ENCODE measurements at places on chromosomes 6 and 20.

- DNase-seq, result no peak
Measured at GRCh38 chr20:6919792-6920468, 152.4 kb downstream of the BMP2 start.

- no peak for DNase-seq
Measured at GRCh38 chr20:34574861-34575260, 16.3 kb downstream of the MAP1LC3A start.

DNA sequence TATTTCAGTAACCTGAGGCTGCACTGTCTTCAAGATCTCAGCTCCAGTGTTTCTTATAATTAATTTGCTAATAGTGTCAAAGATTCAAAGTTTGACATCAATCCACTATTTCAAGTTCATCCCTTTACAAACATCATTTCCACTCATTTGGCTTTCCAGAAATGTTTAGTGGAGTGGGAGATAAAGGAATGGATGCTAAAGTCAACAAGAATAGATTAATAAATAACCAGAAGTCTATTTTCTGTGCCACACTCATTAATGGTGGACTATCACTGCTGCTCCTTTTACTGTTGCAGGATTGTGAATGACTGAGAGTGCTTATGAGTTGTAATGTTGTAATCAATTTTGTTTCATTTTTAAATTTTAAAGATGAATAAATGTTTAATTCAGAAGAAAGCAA is 28.4 kb upstream of the EPM2A start:
- no peak for DNase-seq

- no peak for DNase-seq
Measured at GRCh38 chr20:32527447-32528055, 57.6 kb downstream of the NOL4L start.

GRCh38 chr20:50281831-50282591 is 91.4 kb downstream of the CEBPB start:
- no peak for DNase-seq

GRCh38 chr20:44648579-44648978 is 2.9 kb downstream of the ADA start:
- DNase-seq, result no peak

DNA sequence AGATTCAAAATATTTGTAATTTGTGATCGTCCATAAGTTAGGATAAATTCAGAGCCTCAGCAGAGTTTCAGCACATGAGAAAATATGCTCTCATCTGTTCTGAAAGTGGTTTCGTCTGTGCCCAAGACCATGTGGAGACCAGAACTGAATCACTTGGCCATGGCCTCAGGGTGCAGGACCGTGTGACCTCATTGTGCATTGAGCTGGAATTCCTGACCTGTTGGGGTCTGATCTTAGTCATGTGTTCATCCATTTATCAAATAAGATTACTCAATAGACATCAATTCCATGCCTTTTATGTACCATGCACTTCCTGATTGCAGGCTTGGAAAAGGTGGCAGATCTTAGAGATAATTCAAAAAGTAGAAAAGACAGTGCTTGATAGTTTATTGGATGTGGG is 680.5 kb downstream of the QKI start:
- no peak for DNase-seq

GRCh38 chr6:143675382-143675900 is 2.3 kb upstream of the PHACTR2 start:
- no peak for DNase-seq

DNA sequence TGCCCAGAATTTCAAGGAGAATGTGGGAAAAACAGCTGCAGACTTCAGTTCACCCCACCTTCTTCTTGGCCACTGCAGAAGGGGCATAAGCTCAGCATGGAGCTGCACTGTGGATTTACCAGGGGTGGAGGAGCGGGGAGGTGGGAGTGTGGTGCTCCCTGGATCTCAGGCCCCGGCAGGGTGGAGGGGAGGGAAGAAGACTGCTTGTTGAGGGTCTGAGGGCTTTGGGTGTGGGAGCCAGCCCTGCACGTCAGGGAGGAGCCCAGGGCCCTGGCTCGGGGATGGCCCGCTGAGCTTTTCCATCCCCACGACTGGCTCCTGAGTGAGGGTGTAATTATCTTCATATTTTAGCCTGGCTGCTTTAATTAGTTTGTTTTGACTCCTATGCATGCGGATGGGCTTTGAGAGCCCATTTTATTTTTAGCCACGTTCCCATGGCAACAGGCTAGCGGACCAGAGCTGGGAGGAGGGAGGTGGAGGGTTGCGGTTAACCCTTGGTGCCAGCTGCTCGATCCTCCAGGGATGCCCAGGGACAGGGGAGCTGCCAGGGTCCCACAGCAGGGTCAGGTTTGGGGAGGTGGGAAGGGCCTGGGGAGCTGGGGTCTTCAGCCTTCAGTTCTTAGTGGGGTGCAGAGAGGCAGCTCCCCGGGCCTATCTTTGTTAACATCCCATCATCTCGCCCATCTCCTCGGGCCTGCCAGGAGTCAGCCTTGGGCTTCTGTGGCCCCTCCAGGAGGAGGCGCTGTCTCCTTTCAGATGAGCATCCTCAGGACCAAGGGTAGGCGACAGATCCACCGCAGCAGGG is 68.2 kb downstream of the RAB44 start:
- DNase-seq, result peak; percentile 77

DNA sequence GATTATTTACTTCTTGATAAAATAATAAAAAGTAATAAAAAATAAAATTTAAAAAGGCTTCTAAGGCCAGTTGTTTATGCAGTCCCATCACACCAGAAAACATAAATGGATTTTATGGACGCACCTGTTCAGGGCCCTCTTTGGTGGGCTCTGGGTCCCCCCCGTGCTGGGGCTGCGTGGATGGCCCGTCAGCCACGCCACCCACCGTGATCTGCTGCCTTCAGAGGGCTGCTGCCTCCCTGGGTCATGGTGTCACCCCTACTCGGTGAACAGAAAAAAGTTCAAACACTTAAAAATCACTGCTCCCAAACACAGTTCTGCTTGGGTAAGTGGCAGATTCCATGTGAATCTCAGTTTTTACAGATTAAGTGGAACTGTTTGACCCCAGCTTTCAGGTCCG is 447.6 kb upstream of the AGPAT4 start:
- DNase-seq, result no peak

DNA sequence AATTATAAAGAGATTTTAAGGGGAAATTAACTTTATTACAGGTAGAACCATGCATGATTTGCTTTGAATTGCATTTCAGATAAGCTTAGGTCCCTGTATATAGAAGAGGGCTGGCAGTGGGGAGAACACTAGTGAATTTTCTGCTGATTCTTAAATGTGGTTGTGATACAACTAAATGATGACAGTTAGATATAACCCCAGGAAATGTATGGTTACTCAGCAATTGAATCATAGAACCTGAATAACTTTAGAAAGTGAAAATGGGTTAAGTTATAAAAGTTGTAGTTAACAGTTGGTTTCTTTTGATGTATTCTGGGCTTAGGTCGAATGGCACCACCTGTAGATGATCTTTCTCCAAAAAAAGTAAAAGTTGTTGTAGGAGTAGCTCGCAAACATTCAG is 70.1 kb downstream of the PHF3 start:
- no peak for DNase-seq

GRCh38 chr6:169700296-169700695 is 1.5 kb downstream of the WDR27 start:
- DNase-seq, result no peak

DNA sequence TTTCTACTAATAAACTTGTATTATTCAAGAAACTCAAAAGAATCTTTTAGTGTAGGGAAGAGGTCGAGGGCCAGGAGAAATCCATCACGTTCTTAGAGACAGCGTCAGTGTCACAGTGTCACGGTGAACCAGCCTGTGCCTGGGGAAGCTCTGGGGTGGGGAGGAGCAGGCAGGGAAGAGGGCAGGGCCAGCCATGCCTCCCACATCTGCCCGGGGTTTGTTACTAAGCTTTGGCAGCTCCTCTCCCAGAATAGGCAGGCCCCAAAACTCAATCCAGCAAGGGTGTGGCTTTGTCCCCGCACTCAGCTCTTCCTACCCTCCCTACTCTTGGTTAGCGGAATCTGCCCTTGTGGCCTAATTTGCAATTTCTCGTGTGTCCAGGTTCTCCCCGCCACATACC is 72.9 kb downstream of the TCP11 start:
- no peak for DNase-seq

GRCh38 chr6:30914854-30915590 is 984 bp downstream of the VARS2 start:
- no peak for DNase-seq

GRCh38 chr6:30862156-30862875 is 22.0 kb upstream of the DDR1 start:
- no peak for DNase-seq

- peak; percentile 34 for DNase-seq
Measured at GRCh38 chr6:72552938-72553337, 68.9 kb upstream of the KCNQ5 start.

DNA sequence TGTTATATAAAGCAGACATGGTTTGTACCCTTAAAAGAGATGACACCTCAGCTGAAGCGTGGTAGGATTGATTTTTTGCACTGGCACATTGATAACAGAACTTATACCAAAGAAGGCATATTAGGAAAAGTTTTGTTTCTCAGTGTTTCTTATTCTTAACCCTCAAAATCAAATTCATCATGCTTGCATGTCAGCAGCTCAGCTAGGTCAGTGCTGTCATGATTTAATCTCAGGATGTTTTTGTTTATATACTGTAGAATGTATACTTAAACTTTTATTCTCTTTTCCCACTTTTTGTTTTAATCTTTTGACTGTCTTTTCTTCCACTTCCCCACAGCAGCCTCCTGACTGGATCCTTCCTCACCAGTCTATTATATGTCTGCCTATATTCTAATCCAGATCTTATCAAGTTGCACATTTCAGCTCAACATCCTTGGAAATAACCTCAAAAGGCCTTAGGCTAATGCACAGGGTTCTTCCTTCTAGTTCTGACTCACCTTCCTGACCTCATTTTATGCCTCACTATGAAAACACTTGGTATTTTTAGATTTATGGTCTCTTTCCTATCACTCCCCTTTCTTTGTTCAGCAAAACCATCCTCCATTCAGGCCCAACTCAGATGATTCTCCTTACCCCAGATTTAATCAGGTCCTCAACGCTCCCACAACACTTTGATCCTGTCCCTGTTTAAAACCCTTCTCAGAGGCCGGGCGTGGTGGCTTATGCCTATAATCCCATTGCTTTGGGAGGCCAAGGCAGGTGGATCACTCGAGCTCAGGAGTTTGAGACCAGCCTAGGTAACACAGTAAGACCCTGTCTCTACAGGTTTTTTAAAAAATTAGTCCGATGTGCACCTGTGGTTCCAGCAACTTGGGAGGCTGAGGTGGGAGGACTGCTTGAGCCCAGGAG is 7.2 kb downstream of the HEBP2 start:
- DNase-seq, result no peak

GRCh38 chr6:156881687-156882629 is 104.8 kb downstream of the ARID1B start:
- DNase-seq, result no peak

GRCh38 chr6:139250296-139251044 is 41.3 kb downstream of the TXLNB start:
- peak; percentile 53 for DNase-seq

DNA sequence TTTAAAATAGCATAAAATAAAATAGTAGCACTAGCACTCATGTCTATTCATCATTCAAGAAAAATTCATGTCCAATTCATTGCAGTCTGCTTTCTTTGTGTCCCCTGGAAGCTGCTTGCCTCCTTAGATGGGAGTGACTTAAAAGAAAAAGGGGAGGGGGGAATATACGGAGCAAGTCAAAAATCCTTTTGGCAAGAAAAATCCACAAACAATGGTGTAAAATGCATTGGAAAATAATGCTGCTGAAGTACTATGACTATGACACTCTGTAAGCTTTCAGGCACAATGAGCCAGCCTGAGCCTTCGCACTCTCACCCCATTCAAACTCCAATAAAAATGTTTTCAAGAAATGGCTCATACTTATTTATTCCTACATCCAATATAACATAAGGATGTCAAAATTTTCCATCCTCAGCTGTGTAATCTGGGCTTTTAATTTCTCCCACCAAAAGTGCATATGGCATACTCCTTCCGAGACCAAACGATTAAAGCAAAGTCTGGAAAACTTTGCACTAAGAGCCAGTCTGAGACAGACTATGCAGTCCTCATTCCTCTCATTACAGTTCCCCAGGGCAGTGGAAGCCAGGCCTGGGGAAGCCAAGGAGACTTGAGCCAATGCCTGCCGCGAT is 790 bp downstream of the NEDD9 start:
- DNase-seq, result peak; percentile 50

GRCh38 chr20:64211874-64212658 is 43.5 kb upstream of the PCMTD2 start:
- no peak for DNase-seq

- no peak for DNase-seq
Measured at GRCh38 chr6:27025351-27025750, 222.2 kb upstream of the PRSS16 start.

DNA sequence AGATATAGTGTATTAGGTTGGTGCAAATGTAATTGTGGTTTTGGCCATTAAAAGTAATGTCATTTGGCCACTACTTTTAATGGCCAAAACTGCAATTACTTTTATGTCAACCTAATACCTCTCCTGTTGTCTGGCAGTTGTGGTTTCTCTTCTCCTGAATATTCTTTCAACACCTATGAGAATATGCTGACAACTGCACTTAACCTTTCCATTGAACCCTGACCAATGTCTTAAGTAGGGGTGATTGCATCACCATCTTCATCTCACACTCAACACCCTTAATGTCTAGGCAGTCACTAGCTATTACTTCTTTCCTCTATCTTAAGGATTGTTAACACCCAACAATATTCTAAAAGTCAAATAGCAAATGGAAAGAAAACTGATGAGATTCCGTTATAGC is 200.5 kb upstream of the HSF2 start:
- DNase-seq, result no peak

DNA sequence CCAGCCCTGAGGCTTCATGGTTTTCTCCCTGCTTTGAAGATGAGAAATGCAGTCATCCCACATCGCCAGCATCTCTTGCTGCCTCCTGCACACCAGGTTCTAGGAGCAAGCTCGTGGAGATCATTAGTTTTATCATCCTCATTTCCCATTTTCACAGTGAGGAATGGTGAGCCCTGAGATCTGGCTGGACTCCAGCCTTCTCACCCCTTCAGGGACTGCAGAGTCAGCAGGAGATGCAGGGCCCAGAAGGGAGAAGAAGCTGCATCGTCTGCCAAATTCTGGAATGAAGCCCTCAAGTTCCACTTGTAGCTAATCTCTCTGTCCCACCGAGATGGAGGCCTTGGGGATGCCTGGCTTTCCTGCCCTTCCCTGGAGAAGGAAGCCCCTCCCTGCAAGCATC is 216.8 kb downstream of the TAF4 start:
- DNase-seq, result no peak

- DNase-seq, result no peak
Measured at GRCh38 chr6:101088594-101088993, 207.5 kb upstream of the ASCC3 start.

- no peak for DNase-seq
Measured at GRCh38 chr20:18929800-18930199, 116.2 kb downstream of the SCP2D1 start.

GRCh38 chr6:3128356-3129108 is 10.0 kb downstream of the BPHL start:
- DNase-seq, result no peak

DNA sequence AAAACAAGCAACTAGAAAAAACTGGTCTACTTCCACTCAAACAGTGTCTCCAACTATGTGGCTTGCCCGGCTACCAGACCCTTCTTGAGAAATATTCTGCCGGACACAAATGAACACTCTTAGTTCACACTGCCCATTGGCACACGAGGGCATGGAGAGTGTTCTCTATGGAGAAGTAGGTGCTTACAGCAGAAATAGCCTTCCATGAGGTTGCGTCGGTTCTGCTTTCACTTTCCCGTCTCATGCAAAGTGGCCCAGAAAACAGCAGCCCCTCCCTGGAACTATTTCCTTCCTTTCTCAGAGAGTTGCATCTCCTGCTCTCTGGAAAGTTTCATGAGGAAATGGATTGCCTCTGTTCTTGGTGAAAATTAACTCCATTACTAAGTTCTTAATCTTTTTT is 9.5 kb upstream of the HLA-DOA start:
- DNase-seq, result no peak
